A549 (cell line): ENCODE measurements at places on chromosomes 1 and 21.

DNA sequence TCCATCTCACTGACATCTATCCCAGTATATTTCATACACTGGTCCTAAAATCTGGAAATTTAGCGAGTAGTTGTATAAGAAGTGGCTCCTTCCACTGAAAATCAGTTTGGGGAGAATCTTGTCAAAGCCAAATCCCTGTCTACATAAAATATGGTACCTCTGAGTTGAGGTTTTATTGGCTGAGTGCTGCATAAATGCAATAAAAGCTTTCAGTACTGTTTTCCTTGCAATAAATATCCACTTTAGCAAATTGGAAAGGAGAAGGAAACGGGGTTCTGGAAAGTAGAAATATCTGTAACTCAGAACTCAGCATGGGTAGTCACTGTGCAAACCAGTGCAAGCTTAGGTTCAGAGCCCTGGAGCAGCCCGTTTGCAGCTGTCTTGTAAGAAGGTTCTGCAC is 580.2 kb downstream of the SMYD3 start:
- no peak for DNase-seq

- DNase-seq, result no peak
Observed at GRCh38 chr1:37671261-37671660, 21.1 kb upstream of the CDCA8 start.

DNA sequence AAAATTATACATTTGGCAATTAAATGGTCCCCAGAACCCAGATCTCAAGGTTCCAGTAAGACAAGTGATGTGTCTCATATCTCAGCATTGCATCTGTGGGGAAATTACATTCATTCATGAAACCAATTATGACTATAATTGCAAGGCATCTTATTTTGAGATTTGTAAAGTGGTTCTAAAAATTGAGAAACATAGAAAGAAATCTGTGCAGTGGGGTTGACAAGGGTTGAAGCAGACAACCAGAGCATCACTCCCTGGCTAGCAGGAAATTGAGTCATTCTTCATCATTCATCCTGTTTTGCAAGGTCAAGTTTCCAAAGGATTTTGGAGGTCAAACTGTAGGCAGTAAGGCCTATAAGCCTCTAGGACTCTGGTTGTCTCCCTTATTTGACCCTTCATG is 25.1 kb upstream of the MROH9 start:
- no peak for DNase-seq

GRCh38 chr1:108686614-108687313 is 5.3 kb upstream of the PRPF38B start:
- no peak for DNase-seq

- no peak for DNase-seq
Observed at GRCh38 chr1:92913093-92913819, 48.0 kb downstream of the DIPK1A start.

DNA sequence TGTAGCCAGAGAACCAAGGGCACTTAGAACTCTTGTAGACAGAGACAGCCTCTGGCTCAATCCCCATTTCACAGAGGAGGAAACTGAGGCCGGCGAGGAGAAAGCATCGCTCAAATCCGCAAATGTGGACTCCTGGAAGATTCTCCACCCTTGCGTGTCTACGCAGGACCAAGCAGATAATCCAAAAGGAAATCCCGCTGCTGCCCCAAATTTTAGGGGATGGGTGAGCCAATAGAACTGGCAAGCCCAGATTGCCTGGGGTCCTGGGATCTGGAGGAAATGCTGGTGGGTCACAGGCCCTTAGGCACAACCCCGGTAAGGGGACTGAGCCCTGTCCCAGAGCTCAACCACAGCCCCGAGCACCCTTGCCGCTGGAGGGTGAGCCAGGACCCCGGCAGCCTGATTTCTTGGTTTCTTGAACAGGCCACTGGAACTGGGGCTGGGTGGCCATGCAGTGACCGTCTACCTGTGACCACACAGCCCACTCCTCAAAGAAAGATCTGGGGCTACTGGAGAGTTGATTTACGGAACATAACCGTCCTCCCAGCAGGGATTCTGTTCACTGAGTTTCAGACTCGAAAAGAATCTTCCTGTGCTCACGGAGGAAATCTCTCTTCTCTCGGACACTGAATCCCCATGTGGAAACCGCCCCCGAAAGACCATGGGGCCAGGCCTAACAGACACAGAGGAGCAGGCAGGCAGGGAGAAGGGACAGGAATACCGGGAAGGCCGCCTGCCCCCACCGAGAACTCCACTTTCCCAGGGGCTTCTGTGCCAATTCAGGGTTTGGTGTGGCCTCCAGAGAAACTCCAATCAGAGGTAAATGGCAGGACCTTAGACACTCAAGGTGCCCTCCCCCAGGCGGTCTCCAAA is 238.4 kb downstream of the NPHP4 start:
- no peak for DNase-seq
